ENCODE measurements at places on chromosomes 7 and 10.
A peak's percentile ranks its signal among the peaks of the same experiment; 100 is the strongest.

DNA sequence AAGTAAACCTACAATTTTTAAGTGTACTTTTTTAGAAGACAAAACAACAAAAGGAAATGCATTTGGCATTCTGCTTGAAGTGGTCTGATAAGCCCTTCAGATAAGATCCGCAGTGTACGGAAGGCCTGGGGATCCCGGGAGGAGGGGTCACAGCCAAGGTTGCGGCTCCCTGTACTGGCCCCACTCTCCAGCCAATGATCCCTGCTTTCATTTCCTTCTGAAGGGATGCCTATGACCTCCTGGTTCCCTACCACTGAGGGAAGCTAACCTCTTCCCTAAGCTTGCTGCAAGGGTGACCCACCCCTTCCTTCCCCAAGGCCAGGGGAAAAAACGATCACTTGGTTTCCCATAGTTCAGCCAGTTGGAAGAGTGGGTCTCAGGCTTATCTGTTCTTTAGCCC lies 5.3 kb downstream of the DENND2A start:
- DNase-seq = no peak

DNA sequence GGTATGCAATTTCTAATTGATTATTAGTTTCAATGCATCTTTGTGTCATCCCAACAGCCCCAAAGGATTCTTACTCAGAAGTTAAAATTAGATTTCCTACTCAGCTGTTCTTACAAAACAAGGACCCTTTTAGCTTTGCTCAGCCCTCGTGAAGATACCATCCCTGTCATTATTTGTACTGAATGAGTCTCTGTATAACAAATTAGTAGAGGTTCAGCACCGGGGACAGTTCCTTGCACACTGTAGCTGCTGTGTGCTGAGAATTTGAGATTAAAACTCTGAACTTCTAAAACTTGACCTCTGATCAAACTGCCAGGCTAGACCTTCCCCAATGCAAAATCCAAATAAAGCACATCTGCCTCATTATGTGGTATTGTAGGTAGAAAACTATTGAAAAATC lies 299.1 kb downstream of the LHFPL3 start:
- DNase-seq = no peak

- no peak for DNase-seq
These were observed 3.7 kb upstream of the NANOS1 start for GRCh38 chr10:119025776-119026175.

- no peak for DNase-seq
These were observed 45.9 kb downstream of the SVIL start for GRCh38 chr10:29588629-29589421.

DNA sequence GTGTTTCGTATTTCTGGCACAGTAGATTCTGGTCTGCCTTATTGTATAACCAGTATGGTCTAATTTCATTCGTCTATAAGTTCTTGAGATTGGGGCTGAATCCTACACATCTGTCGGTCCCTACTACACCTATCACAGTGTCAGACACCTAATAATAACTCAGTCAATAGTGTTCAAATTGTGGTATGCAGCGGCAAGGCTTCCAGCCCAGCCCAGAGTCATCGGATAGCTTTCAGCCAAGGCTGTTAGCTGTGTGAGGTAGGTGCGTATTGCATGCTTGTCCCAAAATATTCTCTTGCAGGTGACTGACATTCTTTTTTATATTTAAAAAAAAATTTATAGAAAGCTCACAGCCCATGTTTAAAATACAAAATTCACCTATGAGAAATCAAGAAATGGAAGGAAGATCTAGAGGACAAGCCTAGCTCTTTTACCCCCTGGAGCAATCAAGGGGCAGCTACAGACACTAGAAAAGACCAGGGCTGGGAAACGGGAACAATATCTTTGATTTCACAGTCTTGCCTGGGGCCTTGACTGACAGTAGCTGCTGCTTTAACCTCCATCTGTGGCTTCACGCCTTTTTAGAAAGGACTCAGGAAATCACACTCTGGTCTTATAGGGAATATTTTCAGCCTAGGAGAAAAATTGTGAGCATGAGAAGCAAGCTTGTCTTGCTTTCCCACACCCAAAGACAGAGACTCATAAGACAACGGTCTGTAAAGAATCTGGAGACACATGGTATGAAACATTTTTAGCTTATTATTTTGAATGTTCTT lies 9.5 kb upstream of the ASB4 start:
- no peak for DNase-seq

GRCh38 chr10:130213286-130214080 lies 77.3 kb downstream of the GLRX3 start:
- DNase-seq = no peak

GRCh38 chr10:12559578-12560178 lies 210.3 kb downstream of the CAMK1D start:
- DNase-seq = no peak

DNA sequence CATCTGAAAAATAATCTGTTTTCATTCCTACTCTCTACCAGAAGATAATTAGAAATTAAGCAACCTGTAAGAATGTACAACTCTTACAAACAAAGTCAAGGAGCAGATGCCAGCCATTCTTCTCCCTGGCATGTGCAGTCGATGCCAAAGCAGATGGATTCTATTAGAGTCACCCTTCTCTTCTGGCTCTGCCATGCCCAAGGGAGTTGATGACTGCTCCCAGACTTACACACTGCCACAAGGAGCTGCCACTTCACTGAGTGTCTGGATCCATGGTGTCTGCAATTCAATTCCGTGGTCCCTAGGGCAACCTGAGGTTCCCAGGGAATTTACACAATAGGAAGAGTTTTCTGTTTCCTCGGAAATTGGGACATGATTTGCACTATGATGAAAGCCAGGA lies 89.1 kb upstream of the IFRD1 start:
- no peak for DNase-seq

DNA sequence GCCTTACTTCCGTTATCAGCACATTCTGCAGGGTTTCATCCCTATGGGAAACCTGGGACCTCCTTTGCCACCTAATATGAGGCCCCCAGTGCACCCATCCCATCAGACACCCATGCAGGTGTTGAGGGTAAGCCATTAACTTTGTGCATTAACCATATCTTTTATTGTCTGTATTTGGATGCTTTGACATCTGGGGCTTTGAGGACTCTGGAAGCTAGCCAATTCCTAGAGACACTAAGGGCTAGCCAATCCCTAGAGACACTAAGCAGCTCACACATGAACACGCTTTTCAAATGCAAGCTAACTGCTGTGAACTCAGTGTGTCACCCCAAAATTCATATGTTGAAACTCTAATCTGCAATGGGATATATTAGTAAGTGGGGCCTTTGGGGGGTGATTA lies 272.5 kb upstream of the COBL start:
- no peak for DNase-seq

DNA sequence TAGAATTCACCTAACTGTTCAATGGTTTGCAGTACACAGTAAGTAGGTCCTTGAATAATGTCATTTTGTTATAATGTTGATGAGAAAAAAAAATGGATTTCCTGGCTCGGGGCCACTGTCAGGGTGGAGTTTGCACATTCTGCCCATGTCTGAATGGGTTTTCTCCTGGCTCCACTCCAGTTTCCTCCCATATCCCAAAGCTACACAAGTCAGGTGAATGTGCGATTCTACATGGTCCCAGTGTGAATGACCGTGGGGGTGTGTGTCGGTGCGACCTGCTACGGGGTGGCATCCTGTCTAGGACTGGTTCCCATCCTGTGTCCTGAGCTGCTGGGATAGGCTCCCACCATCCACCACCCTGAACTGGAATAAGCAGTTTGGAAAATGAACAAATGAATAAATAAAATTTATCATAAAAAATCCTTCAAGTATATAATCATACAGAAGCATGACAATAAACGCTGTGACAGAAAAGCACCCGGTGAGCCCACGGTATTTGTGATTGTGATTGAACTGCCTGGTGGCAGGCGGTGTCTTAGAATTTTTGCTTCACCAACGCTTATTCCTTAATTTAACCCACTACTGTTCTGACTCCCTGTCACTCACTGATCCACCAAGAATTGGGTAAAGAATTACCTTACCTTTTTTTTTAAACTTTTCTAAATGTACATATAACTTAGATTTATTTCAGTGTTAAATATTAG lies 114.1 kb downstream of the ICA1 start:
- DNase-seq = no peak

GRCh38 chr7:56023500-56023899 lies 27.7 kb downstream of the PSPH start:
- DNase-seq = no peak

DNA sequence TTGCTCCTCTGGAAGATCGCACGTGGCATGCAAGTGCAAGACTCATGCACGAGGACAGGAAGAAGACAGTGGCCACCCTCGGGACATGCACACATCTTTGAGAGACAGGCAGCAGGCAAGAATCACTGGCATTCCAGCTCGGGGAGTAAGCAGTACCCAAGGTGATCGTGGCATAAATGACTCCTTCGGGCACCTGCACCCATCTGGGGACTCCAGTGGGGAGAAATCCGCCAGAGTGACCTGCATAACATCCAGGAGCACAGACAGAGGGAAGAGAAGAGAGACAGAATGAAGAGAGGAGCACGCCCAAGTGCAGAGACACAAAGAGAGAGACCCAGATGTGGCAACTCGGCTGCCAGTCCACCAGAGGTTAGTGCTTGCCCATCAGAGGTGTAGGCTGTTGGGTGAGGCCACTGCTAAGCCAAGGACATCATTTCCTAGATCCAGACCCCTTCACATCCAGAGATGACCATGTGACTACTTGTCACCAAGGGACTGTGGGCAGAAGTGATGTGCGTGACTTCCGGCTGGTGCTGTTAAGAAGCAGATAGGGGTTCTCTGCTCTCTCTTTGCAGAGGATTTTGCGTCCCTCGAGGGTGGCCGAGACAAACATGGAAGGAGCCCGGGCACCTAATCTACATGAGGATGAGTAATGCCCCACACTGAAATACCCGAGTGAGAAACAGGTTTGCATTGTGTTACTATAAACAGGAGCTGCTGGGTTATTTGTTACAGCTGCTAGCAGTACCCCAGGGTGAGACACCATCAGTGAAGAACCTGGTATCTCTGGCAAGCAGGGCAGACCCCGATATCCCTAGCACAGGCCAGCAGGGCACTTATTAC lies 80.6 kb downstream of the VWA2 start:
- no peak for DNase-seq

DNA sequence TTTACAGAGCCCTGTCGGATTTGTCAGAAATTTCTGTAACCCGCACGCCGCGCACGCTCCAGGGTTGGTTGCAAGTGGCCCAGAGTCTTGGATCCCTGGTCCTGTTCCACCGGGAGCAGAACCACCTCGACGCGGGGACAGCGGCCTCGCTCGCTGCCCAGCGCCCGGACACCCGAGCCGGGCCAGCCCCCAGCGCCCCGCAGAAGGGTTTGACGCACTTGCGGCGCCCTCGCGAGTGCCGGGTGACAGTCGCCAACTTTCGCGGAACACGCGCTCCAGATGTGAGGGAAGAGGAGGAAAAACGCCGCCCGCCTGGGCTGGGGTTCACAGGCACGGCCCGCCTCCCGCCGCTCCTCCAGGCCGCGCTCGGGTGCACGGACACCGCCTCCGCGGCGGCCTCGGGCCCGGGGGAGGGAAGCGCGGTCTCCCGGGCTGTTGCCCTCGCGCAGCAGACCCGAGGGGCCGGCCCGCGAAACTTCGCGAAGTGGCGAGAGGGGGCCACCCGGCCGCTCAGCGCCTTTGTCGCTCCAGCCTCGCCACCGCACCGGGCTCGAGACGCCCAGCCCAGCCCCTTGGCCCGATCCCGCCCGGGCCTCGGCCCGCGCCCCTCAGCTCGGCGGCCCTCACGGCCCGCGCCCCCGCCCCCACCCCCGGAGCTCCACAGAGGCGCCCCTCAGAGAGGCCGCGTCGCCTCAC lies 514 bp downstream of the RNF216 start:
- peak; percentile 11 for DNase-seq

DNA sequence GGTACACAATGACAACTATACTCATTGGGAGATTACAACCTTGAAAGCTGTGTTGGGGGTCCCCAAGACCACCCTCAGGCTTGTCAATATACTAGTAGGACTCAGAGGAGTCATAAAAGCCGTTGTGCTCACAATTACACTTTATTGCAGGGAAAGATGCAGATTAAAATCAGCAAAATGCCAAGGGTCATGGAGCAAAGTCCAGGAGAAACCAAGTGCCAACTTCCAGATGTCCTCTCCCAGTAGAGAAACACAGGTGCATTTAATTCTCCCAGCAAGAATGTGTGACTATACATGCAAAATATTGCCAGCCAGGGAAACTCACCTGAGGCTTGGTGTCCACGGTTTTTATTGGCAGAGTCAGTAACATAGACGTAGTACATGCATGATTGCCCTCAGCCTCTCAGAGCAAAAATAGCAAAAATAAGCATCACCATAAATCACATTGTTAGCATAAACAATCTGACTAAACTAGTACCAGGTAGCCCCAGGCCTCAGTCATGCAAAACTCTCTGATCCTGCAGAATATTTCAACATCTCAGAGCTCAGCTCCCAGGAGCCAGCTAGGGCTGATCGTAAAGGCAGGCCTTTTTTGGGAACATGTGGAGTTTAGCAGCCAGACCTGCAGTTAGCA lies 50.7 kb downstream of the VIM start:
- no peak for DNase-seq

GRCh38 chr10:58280477-58280876 lies 11.5 kb downstream of the CISD1 start:
- no peak for DNase-seq

GRCh38 chr10:33684211-33684611 lies 349.7 kb upstream of the NRP1 start:
- no peak for DNase-seq

GRCh38 chr10:132328738-132329137 lies 3.3 kb upstream of the LRRC27 start:
- no peak for DNase-seq

- no peak for DNase-seq
These were observed 25.1 kb upstream of the FAM20C start for GRCh38 chr7:167090-167855.

- DNase-seq = no peak
These were observed 37.5 kb downstream of the NT5C2 start for GRCh38 chr10:103155471-103156085.

DNA sequence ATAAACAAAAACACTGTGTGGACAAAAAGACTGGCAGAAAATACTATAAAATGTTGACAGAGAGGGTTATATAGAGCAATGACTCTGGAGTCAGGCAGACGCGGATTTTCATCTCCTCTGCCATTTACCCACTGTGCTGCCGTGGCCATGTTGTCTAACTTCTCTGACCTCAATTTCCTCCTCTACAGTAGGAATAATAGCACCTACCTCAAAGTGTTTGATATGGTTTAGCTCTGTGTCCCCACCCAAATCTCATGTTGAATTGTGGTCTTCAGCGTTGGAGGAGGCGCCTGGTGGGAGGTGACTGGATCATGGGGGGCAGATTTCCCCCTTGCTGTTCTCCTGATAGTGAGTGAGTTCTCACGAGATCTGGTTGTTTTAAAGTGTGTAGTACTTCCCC lies 78.2 kb upstream of the CALN1 start:
- DNase-seq = no peak

Measured in stimulated activated CD4-positive, alpha-beta T cell treated with anti-CD3 and anti-CD28 coated beads, Interleukin-4, amount 100 ng/mL, for 48 hours (primary cell).